ENCODE measurements at places on chromosomes 12 and 14.

- DNase-seq = no peak
Measured at GRCh38 chr14:90194706-90195105, 61.6 kb upstream of the PSMC1 start.

GRCh38 chr12:116089080-116089479 is 188.4 kb downstream of the MED13L start:
- no peak for DNase-seq

DNA sequence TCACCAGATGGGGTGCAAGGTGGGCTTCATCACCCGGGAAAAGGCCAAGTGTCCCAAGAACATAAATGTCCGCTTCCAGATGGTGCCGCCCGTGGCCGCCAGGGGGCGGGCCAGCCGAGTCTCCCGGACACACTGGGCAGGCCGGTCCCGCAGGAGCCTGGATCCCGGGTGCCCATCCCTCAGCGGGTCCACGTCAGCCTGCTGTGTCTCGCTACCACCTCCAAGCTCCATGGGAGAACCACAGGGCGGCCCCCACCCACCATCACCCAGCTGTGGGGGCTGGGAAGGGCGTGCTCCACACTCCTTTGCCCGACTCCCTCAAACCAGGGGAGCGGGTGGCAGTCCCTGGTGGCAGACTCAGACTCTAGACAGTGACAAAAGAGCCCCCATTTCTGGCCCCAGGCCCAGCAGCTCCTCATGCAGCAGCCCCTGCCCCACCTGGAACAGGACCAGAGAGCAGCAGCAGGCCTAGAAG is 22.0 kb upstream of the NUDT14 start:
- DNase-seq = peak; percentile 31

GRCh38 chr12:91327131-91327530 is 144.5 kb upstream of the DCN start:
- no peak for DNase-seq

DNA sequence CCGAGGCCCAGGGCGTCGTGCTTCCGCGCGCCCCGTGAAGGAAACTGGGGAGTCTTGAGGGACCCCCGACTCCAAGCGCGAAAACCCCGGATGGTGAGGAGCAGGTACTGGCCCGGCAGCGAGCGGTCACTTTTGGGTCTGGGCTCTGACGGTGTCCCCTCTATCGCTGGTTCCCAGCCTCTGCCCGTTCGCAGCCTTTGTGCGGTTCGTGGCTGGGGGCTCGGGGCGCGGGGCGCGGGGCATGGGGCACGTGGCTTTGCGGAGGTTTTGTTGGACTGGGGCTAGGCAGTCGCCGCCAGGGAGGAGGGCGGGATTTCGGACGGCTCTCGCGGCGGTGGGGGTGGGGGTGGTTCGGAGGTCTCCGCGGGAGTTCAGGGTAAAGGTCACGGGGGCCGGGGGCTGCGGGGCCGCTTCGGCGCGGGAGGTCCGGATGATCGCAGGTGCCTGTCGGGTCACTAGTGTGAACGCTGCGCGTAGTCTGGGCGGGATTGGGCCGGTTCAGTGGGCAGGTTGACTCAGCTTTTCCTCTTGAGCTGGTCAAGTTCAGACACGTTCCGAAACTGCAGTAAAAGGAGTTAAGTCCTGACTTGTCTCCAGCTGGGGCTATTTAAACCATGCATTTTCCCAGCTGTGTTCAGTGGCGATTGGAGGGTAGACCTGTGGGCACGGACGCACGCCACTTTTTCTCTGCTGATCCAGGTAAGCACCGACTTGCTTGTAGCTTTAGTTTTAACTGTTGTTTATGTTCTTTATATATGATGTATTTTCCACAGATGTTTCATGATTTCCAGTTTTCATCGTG is 612 bp downstream of the MDM2 start:
- peak; percentile 96 for DNase-seq

DNA sequence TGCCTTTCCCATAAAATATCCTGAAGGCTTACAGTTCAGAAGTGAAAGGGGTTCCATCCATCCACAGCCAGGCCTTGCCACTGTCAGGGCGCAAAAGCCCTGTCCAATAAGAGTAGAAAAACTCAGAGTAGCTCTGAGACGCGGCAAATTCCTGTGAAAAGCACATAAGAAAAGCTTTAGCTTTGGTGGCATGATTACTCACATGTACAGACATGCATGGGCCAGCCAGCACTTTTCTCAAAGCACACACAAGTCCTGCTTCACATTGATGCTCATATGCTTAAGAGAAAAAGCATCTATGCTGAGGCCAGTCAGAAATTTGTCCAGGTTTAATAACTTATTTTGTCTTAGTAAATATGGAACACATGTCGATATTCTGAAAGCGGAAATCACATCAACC is 25.5 kb downstream of the CLEC1A start:
- DNase-seq = no peak
